ENCODE measurements at places on chromosomes 5 and 9.

- no peak for DNase-seq
These were observed 100.8 kb upstream of the DHFR start for GRCh38 chr5:80755626-80756025.

DNA sequence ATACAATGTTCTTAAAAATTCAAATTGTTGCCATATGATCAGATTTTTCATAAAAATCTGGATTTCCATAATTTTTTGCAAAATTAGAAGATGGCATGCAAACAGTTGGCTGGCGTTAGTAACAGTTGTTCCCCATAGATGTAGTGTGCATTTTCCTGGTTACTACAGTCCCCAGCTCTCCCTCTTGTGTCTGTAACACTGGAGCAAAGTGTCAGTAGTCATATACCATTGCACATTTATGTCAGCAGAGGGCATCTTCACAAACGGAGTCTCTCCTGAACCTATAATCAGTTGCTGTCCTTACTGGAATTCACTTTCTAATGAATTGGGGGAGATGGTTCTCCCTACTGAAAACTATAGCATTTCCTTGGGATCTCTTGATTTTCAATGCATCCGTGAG is 44.7 kb upstream of the DMAC1 start:
- DNase-seq, result peak; percentile 9

DNA sequence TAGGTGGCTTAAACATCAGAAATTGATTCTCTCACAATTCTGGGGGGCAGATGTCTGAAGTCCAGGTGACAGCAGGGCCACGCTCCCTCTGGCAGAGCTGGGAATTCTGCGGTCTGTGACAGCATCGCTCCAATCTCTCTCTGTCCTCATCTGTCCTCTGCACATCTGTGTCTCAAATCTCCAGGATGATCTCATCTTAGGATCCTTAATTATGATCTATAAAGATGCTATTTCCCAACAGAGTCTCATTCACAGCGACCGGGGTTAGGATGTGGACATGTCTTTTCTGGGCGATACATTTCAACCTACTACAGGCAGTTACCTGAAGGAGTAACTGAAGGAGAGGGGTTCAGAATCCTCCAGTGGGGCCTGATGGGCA is 31.4 kb downstream of the ANKRD33B start:
- peak; percentile 78 for DNase-seq

- DNase-seq, result no peak
These were observed 2.6 kb downstream of the OLFM1 start for GRCh38 chr9:135090081-135090480.

DNA sequence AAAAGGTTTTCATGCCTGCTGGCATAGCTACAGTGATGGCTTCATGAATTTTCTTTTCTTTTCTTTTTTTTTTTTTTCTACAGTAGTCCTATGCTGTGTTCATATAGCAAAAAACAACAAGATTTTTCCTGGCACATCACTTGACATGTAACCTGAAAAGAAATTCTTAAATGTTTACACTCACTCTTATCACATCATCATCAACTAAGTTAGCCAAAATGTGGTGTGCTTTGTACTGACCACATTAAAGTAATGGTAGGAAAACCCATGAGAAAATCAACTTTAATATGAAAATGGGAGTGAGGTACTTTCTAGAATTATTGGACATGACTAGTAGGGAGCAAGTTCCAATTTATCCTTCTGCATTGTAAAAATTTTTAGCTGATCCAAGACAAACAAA is 146.7 kb downstream of the SSBP2 start:
- no peak for DNase-seq

GRCh38 chr9:124441291-124441690 is 9.0 kb upstream of the ADGRD2 start:
- no peak for DNase-seq

Data from ELR (cell line).